ENCODE measurements at places on chromosomes 7 and 10.

- DNase-seq: no peak
Observed at GRCh38 chr7:39217783-39218182, 240.1 kb downstream of the POU6F2 start.

DNA sequence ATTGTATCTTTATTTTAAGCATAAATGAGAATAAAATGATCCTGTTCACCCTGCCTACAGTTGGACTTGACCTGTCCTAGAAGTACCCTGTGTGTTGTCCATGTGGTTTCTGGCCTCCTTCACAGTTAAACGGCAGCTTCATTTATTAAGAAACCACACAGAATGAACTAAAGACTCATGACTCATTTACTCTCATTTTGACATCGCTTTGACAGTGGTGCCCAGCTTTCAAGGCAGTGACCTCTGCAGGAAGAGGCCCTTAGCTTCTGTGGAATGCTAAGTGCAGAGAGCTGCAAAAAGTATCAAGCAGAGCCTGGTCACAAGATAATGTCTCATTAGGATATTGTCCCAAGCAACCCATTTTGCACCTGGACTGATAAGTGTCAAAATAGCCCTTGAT lies 93.4 kb downstream of the AVL9 start:
- no peak for DNase-seq

GRCh38 chr7:84812021-84812420 lies 374.8 kb downstream of the SEMA3D start:
- no peak for DNase-seq

DNA sequence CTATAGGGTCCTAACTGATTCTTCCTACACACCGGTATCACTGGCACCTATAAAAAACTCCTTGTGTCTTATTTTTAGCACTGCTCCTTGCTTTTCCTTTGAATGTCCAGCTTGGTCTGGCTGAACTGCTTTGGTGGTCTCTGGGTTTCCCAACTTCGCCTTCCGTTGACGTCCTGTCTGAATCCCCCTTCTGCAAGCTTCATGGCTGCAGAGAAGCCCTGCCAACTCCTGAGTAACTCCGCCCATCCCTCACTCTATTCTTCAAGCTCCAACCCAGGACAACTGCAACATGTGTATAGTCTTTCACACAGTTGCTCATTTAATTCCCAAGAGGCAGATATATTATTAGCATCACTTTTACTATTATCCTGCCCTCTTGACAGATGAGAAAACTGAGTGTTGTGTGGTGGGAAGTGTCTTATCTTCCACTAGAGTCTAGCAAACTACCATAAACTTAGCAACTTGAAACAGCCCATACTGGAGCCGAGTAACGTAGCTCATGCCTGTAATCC lies 40.9 kb downstream of the MTURN start:
- no peak for DNase-seq

GRCh38 chr10:44985175-44985681 lies 6.6 kb upstream of the DEPP1 start:
- DNase-seq: no peak

DNA sequence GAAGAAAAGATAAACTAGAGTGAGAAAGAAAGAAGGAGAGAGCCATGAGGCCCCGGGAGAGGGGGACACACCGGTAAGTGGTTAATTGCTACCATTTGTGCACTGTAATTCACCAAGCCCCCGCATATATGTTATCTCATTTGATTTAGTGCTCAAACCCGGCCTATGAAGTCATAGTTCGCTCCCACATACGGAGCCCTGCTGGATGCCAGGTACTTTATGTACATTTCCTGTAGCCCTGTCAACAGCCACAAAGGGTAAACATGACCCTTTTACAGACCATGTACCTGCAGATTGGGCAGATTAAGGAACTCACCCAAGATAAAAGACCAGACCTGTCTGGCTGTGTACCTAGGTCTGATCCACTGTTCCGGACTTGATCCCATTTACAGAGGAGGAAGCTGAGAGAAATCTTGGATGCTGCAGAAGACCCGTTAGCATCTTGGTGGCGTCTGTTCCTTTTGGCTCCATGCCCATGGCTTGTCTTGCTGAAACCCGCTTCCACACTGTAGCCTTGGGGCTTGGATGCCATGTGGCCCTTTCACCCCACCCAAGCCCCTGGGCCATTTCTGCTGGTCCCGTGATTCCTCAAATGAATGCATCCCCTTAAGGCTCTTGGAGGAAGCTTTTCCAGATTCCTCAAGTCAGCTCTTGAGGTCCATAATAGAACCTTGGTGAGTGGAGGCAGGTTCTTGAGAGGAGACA lies 32.3 kb downstream of the FAM241B start:
- no peak for DNase-seq

DNA sequence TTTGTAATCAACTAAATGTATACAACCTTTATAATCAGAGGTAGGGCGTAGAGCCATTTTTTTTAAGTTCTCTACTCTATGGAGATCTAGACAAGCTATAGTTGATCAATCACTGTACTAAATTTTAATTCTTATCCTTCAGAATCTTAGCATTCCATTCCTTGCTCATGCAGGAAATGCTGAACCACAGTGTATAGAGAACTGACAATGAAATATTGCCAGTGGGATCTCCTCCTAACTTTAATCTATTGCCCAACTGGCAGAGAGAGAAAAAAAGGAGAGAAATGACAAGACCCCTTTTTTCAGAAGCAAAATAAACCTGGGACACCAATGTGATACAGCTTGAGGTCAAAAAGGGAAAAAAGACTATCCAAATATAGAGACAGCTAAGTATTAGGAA lies 26.4 kb upstream of the PPP3CB start:
- no peak for DNase-seq

GRCh38 chr10:74437822-74438221 lies 286.8 kb downstream of the ADK start:
- no peak for DNase-seq

DNA sequence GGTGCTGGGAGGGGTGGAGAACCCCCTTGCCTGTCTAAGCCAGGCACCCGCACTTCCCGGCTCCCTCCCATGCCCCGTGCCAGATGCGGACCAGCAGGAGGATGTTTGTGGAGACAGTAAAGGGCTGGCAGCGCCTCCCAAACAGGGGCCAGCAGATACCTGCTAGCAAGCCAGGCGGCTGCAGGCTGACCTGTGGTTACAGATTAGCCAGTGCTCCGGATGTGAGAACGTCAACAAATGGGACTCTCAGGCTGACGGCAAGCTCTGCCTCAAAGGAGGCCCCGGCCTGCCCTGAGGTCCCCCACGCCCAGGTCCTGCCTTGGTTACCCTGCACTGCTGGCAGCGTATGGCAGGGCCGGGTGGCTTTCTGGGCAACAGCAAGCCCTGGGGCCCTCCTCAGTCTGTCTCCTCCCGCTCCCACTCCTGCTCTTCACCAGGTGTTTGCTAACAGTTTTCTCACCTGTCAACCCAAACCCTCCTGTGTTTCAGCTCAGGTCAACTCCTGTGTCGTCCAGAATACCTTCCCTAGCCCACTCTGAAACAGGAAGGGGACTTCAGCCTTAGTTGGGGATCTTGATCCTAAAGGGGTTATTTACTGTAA lies 85.4 kb downstream of the NEURL1 start:
- DNase-seq: peak; percentile 51

All from Calu3 (cell line).